ENCODE measurements at places on chromosomes 13 and 19.

DNA sequence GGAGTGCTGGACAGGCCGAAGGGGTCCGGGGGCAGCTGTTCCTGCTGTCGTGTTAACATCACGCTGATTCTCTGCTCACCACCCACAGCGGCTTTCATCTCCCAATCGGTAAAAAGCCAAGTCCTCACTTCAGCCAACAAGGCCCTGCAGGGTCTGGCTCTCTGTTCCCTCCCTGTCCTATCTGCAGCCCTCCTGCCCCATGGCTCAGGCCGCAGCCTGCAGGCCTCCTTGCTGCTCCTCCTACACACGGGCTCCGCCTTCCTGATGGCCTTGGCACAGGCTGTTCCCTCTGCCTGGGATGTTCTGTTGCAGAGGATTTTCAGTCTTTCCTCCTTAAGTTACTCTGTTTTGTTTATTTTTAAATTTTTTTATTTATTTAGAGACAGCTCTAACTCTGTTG, 22.2 kb downstream of the FUZ start:
- no peaks in the 10 kb centered on the region for H3K27me3 ChIP-seq
- DNase-seq, result no peak
- H3K36me3 ChIP-seq, result peaks cover 21% of the 10 kb centered on the region
- H3K4me3 ChIP-seq, result no peak overlapping the region
- no peaks in the 10 kb centered on the region for H3K4me1 ChIP-seq

DNA sequence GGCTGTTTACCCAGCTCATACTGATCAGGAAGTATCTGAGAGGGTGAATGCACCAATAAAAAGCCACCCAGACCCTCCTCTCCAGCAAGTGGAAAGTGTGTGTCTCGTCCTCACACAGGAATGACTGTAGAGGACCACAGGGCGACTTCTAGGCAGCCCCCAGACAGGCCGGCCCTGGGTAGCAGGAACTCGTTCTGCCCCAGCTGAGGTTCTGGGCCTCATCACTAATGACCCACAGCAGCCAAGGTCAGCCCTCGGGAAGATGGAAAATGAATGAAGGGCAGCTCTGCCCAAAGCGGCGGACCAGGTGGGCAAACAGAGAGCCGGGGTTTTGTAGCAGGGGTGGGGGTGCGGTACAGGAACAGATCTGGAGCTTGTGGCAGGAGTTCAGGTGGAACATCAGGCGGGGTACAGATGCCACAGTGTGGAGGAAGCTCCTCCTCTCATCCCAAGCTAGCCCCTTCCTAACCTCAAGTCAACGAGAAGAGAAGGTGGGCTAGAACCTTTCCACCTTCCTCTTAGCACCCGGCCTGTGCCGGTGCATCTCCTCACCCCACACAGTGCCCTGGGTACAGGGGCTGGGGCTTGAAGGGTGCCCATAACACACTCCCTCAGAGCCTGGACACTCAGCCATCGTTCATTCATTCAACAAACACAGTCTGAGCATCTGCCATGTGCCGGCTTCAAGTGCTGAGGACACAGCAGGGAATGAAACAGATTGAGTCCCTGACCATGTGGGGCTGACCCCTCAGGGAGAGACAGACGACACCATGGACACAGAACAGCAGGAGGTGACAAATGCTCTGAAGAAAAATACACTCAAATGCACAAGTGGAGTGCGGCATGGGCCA, 36.2 kb downstream of the RFX2 start:
- H3K36me3 ChIP-seq, result no peaks in the 10 kb centered on the region
- no peaks in the 10 kb centered on the region for H3K27me3 ChIP-seq
- peaks cover 8% of the 10 kb centered on the region for H3K4me1 ChIP-seq
- no peak overlapping the region for H3K4me3 ChIP-seq
- no peak for DNase-seq
- H3K27ac ChIP-seq, result no peak overlapping the region

GRCh38 chr13:41137951-41138350, 5.3 kb upstream of the KBTBD6 start:
- DNase-seq, result no peak
- H3K27ac ChIP-seq, result no peak overlapping the region
- no peaks in the 10 kb centered on the region for H3K36me3 ChIP-seq
- no peak overlapping the region for H3K4me3 ChIP-seq
- H3K4me1 ChIP-seq, result no peaks in the 10 kb centered on the region

DNA sequence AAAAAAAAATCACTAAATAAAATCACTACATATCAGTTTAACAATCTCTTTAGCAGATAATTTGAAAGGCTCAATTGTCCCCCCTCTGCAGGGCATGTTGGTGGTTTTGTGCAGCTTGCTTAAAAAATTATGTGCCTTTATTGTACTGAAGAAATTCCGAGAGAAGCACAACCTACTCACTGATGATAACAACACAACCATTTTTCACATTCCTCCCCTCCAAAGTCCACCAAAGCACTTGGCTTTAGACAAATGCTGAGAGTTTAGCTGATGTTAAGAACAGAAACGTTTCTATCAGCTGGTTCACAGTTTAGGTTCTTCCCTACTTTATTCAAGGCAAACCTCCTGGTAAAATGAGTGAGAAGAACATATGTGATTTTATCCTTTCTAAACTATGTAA, 923 bp downstream of the DOCK9 start:
- no peak overlapping the region for H3K4me3 ChIP-seq
- no peak overlapping the region for H3K27ac ChIP-seq
- peaks cover 41% of the 10 kb centered on the region for H3K4me1 ChIP-seq
- H3K27me3 ChIP-seq, result no peaks in the 10 kb centered on the region

GRCh38 chr13:113982296-113982661, 8.4 kb upstream of the C13orf46 start:
- no peak overlapping the region for H3K4me3 ChIP-seq
- H3K4me1 ChIP-seq, result no peaks in the 10 kb centered on the region
- no peak for DNase-seq

DNA sequence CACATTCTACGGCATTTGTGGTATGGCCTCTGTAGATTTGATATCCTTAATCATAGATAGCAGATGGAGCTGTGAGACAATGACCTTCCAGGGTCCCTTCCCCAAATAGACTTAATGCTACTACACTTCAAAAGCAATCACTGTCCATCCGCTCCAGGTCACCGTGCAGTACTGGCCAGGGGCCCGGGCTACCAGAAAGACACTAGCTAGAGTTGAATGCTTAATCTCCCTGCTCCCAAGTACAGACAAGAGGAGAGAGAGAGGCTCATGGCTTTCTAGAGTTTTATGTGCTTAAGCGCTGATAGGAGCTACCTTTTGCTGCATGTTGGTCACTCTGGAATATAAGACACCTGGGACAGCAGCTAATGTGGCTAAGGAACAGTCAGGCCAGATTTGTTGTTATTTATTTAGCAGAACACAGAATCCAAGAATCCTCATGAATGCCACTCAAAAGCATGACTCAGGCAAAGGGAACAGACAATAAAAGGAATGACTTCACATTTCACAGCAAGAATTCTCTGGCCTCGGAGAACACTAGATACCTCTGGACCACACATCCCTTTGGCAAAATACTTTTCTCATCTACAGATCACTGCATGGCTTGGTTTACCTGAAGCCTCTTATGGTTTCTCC, 165.0 kb downstream of the LACC1 start:
- no peak overlapping the region for H3K27ac ChIP-seq
- H3K4me3 ChIP-seq, result no peak overlapping the region
- no peaks in the 10 kb centered on the region for H3K36me3 ChIP-seq
- no peaks in the 10 kb centered on the region for H3K4me1 ChIP-seq
- peaks cover 5% of the 10 kb centered on the region for H3K27me3 ChIP-seq
- DNase-seq, result no peak

GRCh38 chr13:28854657-28855056, 34.5 kb downstream of the MTUS2 start:
- H3K27me3 ChIP-seq, result peaks cover 19% of the 10 kb centered on the region
- no peak overlapping the region for H3K27ac ChIP-seq
- no peaks in the 10 kb centered on the region for H3K4me1 ChIP-seq
- no peak overlapping the region for H3K4me3 ChIP-seq

GRCh38 chr13:72255908-72256307, 388.9 kb upstream of the DACH1 start:
- H3K4me3 ChIP-seq, result no peak overlapping the region
- peaks cover 44% of the 10 kb centered on the region for H3K27me3 ChIP-seq
- no peaks in the 10 kb centered on the region for H3K4me1 ChIP-seq
- H3K27ac ChIP-seq, result no peak overlapping the region
- peak; percentile 35 for DNase-seq

- no peaks in the 10 kb centered on the region for H3K36me3 ChIP-seq
- no peak overlapping the region for H3K4me3 ChIP-seq
- DNase-seq, result no peak
- peaks cover 27% of the 10 kb centered on the region for H3K27me3 ChIP-seq
- no peak overlapping the region for H3K27ac ChIP-seq
These were observed 16.6 kb downstream of the CHST8 start for GRCh38 chr19:33638167-33639034.

- no peak overlapping the region for H3K4me3 ChIP-seq
- no peak overlapping the region for H3K27ac ChIP-seq
- H3K36me3 ChIP-seq, result peaks cover 7% of the 10 kb centered on the region
- H3K27me3 ChIP-seq, result no peaks in the 10 kb centered on the region
- DNase-seq, result peak; percentile 43
- peaks cover 14% of the 10 kb centered on the region for H3K4me1 ChIP-seq
These were observed 298.3 kb downstream of the DIAPH3 start for GRCh38 chr13:59865398-59865797.

DNA sequence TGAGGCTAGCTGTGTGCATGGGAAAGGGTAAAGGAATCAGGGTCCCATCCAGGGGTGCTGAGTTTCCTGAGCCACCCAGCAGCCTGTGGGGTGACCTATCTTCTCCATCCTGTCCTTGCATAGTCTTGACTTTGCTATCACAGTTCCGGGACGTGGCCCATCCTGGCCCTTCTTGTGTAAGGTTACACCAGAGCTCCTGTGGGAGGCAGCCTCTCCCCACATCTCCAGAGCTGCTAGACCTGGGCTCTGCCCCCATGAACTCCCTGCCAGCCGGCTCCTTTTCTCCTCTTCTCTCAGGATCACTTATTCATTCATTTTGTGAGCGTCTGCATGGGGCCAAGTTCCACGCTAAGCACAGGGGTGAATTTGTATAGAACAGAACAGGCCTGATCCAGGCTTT, 238.9 kb downstream of the TSHZ3 start:
- no peak overlapping the region for H3K27ac ChIP-seq
- no peaks in the 10 kb centered on the region for H3K36me3 ChIP-seq
- H3K4me1 ChIP-seq, result no peaks in the 10 kb centered on the region
- H3K27me3 ChIP-seq, result no peaks in the 10 kb centered on the region
- no peak for DNase-seq

DNA sequence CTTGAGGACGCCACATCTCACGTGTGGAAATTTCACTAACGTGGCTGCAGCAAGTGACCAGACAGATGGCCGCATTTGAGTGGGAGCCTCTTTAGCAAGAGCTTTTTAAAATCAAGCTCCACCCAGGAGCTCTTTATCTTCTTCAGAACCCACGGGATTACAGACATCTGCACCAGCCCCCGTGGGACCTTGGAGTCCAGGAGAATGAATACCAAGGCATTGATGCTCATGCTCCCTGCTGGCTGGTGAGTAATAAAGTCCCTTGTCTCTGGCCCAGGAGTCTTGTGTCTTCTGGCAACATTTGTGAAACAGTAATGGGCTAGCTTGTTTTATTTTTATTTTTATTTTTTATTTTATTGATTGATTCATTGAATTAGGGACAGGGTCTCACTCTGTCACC, 64.4 kb downstream of the TRPM4 start:
- H3K27me3 ChIP-seq, result no peaks in the 10 kb centered on the region
- peaks cover 18% of the 10 kb centered on the region for H3K36me3 ChIP-seq
- peaks cover 25% of the 10 kb centered on the region for H3K4me1 ChIP-seq
- DNase-seq, result peak; percentile 81
- H3K4me3 ChIP-seq, result no peak overlapping the region
- H3K27ac ChIP-seq, result peak overlapping the region; percentile 60

- peaks cover 25% of the 10 kb centered on the region for H3K4me1 ChIP-seq
- DNase-seq, result peak; percentile 16
- peak overlapping the region; percentile 70 for H3K27ac ChIP-seq
- H3K36me3 ChIP-seq, result peaks cover 17% of the 10 kb centered on the region
- no peak overlapping the region for H3K4me3 ChIP-seq
These were observed 1.3 kb upstream of the B3GNT8 start for GRCh38 chr19:41428481-41428859.

DNA sequence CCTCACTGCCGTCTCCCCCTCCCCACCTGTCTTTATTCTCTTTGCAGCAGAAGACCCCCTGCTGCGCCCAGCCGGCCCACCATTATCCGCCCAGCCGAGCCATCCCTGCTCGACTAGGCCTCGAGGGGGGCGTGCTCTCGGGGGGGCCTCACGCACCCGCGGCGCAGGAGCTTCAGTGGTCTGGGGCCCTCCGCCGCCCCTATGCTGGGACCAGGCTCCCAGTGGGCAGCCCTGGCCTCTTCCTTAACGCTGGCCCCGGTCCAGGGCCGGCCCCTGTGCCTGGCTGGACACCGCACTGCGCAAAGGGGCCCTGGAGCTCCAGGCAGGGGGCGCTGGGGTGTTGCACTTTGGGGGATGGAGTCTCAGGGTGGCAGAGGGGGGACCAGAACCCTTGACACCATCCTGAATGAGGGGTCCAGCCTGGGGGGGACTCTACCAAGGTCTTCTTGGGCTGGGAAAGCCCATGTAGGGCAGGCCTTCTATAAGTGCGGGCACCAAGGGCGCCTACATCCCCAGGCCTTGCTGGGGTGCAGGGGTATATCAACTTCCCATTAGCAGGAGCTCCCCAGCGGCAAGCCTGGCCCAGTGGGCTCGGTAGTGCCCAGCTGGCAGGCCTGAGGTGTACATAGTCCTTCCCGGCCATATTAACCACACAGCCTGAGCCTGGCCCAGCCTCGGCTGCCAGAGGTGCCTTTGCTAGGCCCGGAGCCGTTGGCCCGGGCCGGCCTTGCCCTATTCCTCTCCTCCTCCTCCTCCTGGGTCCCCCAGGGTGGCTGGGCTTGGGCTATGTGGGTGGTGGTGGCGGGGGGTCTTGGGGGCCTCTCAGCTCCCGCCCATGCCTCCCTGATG, 4.9 kb downstream of the TMED1 start:
- peaks cover 13% of the 10 kb centered on the region for H3K36me3 ChIP-seq
- DNase-seq, result no peak
- no peak overlapping the region for H3K27ac ChIP-seq
- no peaks in the 10 kb centered on the region for H3K27me3 ChIP-seq

GRCh38 chr19:46009530-46010510, 13.0 kb downstream of the PGLYRP1 start:
- peaks cover 4% of the 10 kb centered on the region for H3K4me1 ChIP-seq
- peaks cover 5% of the 10 kb centered on the region for H3K27me3 ChIP-seq
- no peaks in the 10 kb centered on the region for H3K36me3 ChIP-seq
- peak; percentile 83 for DNase-seq
- H3K4me3 ChIP-seq, result no peak overlapping the region

- DNase-seq, result peak; percentile 69
- H3K4me3 ChIP-seq, result no peak overlapping the region
- H3K36me3 ChIP-seq, result no peaks in the 10 kb centered on the region
- no peaks in the 10 kb centered on the region for H3K27me3 ChIP-seq
- H3K4me1 ChIP-seq, result peaks cover 43% of the 10 kb centered on the region
These were observed 157.5 kb downstream of the FLT1 start for GRCh38 chr13:28337166-28338005.

GRCh38 chr13:99124794-99125316, 75.8 kb upstream of the UBAC2 start:
- no peak overlapping the region for H3K27ac ChIP-seq
- H3K36me3 ChIP-seq, result no peaks in the 10 kb centered on the region
- DNase-seq, result peak; percentile 65
- H3K27me3 ChIP-seq, result no peaks in the 10 kb centered on the region
- no peak overlapping the region for H3K4me3 ChIP-seq

Measured in A673 (cell line).